NCI-H1417 treated with DMSO at 0.1 percent for 48 hours (cell line): ENCODE measurements at places on chromosomes 1 and 21.

- no peak for DNase-seq
These were observed 128.0 kb downstream of the PSMG1 start for GRCh38 chr21:39055167-39055767.

GRCh38 chr1:208043691-208044181, 132.8 kb upstream of the CD34 start:
- DNase-seq = no peak

DNA sequence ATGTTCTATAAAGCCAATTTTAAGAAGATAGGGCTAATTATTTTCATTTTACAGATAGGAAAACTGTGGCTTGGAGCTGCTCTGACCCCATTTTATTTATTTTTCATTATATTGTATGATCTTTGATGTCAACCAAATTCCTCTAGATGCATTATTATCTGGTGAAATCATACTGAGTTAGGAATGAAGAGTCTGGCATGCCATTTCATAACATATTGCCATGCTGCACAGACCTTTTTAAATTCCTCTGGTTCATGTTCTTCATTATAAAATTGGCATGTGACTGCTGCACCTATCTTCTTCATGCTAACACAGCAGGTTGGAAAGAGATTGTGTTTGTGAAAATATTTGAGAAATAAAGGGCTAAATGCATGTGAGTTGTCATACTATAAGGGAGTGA, 12.7 kb downstream of the PRRX1 start:
- DNase-seq = no peak

GRCh38 chr21:43702785-43703034, 16.2 kb upstream of the PDXK start:
- no peak for DNase-seq

GRCh38 chr1:226125097-226125630, 61.4 kb downstream of the ACBD3 start:
- DNase-seq = peak; percentile 31

GRCh38 chr1:209335178-209335577, 248.3 kb upstream of the CAMK1G start:
- no peak for DNase-seq

GRCh38 chr1:44485934-44486460, 80.9 kb downstream of the RNF220 start:
- no peak for DNase-seq

DNA sequence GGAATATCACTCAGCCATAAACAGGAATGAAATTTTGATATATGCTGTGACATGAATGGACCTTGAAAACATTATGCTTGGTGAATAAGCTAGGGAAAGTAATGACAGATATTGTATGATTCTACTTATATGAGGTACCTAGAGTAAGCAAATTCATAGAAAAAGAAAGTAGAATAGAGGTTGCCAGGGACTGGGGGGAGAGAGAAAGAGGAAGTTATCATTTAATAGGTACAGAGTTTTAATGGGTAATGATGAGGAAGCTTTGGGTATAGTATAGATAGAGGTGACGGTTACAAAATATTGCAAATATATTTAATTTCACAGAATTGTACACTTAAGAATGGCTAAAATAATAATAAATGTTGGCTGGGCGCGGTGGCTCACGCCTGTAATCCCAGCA, 31.2 kb upstream of the ENSA start:
- DNase-seq = no peak

DNA sequence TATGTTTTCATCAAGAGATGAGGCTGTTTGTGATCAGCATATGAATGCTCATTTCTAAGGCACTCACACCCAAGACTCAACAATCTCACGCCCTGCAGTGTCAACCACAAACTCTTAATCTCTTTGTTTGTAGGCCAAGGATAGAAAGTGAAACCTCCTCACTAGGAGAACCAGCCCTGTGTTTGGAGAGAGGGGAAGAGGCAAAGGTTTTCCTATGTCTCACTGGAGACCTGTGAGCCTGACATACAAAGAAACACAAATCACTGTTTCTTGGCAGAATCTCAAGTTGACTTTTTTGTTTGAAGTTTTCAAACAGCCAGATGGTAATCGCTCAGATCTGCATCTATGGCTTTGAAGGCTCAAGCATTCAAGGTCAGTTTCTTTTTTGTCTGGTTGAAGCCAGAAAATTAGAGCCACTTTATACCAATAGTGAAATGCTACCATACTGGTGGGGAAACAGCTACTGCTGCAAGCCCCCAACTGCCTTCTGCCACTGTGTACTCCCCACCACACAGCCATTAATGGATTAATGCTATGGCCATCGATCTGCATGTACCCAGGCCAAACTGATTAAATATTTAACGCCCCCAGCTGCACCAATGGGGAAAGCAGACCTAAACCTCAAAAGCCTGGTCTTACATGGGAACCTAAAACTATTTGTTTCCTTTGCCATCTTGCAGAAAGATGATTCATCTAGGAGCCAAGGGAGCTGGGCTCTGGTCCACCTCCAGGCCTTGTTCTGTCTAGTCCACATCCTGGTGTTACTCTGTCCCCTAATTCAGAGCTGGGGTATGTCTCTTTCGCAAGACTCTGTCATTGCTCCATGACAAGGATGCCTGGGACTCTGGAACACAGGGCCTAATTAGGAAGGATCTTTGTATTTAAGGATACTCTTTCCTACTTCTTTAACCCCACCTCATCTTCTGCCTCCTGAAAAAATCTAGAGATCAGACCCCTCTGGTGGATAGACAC, 16.3 kb downstream of the PDZK1 start:
- DNase-seq = no peak

DNA sequence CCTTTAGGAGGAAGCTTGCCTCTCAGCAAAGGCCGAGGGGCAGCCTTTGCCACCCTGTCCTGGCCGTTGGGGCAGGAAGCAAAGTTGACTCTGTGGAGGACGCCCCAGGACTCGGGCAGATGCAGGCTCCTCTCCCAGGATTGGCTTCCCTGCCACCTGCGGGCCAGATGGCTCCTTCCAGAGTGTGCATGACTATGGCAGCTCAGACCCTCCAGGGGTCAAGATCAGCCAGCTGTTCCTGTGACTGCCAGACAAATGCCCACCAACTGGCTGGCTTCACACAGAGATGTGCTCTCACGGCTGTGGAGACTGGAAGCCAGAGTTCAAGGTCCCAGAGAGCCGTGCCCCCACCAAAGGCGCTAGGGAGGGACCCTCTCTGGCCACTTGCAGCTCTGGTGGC, 87.0 kb upstream of the VAMP3 start:
- no peak for DNase-seq

DNA sequence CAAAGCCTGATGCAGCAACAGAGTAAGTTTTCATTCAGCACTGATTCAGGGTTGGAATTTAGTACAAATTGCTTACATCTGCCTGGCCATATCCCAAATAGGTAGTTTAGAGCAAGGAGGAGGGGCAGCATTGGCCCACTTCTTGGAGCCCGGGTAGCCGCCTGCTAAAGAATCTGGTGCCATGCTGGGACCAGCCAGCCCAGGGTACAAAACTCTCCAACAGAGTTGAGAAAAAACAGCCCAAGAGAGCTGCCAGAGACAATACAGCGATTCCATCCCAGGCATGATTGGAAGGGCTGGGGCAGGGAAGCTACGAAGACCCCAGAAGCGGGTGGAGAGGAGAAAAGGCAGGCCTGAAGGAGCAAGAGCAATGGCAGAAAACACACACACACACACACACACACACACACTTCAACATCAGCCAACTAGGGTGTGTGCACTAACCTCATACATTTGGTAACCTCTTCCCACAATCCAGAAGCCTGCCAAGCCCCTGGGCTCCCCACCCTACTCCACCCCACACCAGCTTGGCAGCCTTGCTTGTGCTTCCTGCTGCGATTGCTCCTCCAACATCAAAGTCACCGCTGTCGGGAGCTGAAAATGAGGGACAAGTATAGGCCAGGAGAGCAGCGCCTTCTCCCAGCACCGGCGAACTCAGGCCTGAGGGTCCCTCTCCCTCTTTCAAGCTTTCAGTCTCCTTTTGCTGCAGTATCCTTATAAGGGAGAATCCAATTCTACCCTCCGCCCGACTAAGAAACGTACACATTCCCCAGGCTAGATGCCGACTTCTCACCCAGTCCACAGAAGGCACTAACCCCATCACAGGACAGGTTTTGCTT, 1.2 kb downstream of the PIK3C2B start:
- DNase-seq = no peak

DNA sequence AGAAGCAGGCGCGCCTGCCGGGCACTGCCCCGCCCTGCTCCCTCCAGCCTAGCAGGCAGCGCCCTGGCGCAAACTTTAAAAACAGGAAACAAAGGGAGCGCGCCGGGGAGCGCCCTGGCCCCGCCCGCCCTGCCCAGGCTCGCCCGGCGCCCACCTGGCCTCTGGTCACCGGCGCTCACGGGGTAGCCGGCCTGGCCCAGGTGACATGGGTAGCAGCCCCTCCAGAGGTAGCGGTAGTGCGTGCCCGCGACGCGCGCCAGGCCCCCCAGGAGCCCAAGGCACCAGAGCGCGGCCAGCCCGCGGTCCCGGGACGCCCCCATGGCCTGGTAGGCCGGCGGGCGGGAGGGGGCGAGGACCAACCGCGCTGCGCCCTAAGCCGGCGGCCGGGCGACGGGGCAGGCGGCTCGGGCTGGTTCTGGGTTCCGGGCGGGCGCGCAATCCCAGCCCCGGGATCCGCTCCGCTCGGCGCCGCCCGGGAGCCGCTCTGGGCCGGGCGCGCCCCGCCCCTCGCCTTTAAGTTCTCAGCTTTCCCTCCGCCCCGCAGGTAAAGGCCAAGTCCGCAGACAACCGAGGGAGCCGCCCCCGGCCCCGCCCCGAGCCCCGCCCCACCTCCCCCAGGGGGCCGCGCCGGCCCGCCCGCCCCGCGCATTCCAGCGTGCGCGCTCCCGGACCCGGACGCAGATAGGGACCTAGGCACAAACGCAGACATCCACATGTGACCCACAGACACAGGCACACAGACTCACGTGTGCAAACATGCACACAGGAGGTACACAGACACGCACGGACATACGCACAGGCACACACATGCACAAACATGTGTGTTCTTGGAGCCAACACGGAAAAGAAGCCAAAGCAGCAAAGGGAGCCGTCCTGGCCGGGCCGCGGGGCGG, 76.7 kb downstream of the ARHGEF16 start:
- no peak for DNase-seq

- no peak for DNase-seq
These were observed 33.3 kb downstream of the RCC2 start for GRCh38 chr1:17405898-17406759.

- DNase-seq = no peak
These were observed 24.2 kb upstream of the CR2 start for GRCh38 chr1:207429963-207430362.
